OCI-LY7 (cell line): ENCODE measurements at places on chromosomes 16 and 17. TPM values are rescaled to one million over a fixed set of nuclear protein-coding genes. Genes with fewer than 3 reads are reported as not detected.

KRT9 gene
- total RNA-seq, result not detected in 2 replicates

DBNDD1 gene
- total RNA-seq, result 0.57 and 0.85 TPM in 2 replicates

WIPF2 gene
- 19.6 and 20.3 TPM in 2 replicates for total RNA-seq

MFAP4 gene
- total RNA-seq, result 0.31 and 0.65 TPM in 2 replicates

SPATA22 gene
- not detected in 2 replicates for total RNA-seq

EME1 gene
- total RNA-seq, result 34.2 and 38.2 TPM in 2 replicates

OTOA gene
- 0.09 TPM in 1 of 2 replicates, not detected in the other for total RNA-seq

MT1G gene
- not detected in 2 replicates for total RNA-seq

DNA sequence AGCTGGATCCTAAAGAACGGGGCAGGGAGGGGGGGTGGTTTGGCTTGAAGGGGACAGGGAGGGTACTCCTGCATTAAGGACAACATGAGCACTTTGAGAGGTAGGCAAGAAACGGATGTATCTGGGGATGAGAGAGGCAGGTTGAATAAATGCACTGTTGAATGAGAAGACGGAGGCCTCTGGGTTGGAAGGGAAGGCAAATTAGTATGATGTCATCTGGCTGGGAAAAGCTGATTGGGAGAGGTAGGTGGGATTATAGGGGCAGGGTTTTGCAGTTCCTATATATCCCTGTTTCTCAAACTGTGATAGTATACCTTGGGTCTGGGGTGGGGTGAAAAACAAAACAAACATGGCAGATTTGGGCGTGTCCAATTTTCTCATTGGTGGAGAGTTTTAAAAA, 44.3 kb downstream of the PRKAR1A start:
- no peak for DNase-seq

- DNase-seq, result peak; percentile 54
Measured at GRCh38 chr17:81510785-81511553, 1.6 kb downstream of the ACTG1 start.

- DNase-seq, result no peak
Measured at GRCh38 chr16:85172455-85173145, 60.3 kb upstream of the CIBAR2 start.

DNA sequence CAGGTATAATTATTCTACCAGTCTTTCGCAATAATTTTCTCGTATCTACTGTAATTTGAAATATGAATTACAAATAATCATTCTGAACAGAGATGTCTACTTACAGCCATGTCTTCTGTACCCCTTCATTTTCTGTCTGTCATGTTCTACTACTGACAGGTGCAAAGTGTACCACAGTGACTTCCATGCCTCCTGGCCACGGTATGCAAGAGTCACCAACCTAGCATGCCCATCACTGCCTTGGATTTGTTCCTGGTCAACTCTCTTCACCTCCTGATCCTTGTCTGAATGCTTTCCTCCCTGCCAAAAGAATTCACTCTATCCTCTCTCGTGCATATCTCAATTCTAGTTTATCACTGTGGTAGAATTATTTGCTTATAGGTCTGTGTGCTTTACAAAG, 755.4 kb downstream of the KCNJ2 start:
- no peak for DNase-seq

GRCh38 chr17:41793784-41794539, 7.5 kb upstream of the JUP start:
- no peak for DNase-seq

DNA sequence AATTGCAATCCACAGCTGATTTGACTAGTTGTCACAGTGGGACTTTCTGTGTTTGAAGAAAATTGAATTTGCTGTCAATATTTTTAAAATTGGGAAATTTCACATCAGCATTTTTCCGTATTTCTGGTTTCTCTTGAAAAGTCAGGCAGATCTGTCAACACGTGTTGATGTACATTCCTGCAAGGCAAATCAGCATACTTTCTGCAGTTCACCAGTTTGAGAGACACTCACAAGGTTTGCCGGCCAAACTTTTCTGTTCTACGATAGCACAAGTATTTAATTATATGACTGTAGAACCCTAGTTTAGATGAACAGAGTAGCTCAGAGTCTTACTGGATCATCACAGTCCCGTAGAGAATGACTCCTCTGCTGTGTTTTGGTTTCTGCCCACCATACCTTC, 102.0 kb downstream of the ADAMTS18 start:
- DNase-seq, result no peak

DNA sequence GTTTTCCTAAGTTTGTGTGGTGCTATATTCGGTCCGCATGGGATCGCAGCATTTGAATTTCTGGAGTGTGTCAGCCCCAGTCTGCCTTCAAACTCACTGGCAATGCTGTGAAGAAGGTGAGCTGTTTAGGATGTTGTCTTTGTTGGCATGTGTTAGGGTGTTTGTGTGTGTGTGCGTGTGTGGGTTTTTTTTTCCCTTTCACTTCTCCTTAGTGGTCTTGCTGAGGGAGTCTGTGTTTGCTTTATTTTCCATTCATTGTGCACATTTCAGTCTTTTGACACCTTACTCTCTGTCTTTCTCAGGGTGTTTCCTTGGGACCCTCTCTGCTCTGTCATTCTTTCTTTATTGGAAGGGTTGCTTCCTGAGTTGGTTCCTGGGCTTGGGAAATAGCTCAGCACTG, 27.7 kb upstream of the RBFOX1 start:
- DNase-seq, result no peak

GRCh38 chr16:64074706-64075105, 1047.2 kb downstream of the CDH11 start:
- no peak for DNase-seq

- DNase-seq, result no peak
Measured at GRCh38 chr16:8854298-8854948, 14.4 kb downstream of the CARHSP1 start.

GRCh38 chr16:48503336-48503735, 106.6 kb downstream of the N4BP1 start:
- no peak for DNase-seq

- peak; percentile 60 for DNase-seq
Measured at GRCh38 chr17:76500747-76501017, 541 bp downstream of the RHBDF2 start.

DNA sequence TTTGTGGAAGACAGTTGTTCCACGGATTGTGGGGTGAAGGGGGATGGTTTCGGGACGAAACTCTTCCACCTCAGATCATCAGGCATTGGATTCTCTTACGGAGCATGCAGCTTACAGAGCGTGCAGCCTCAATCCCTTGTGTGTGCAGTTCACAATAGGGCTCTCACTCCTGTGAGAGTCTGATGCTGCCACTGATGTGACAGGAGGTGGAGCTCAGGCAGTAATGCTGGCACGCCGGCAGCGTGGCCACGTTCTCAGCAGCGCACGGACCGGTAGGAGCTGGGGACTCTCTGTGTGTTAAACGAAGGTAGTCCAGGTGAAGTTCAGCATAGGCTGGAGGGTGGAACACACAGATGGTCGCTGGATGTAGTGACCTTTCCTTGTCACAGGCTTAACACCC, 37.8 kb downstream of the SEC14L1 start:
- no peak for DNase-seq

GRCh38 chr17:80034791-80035686, 633 bp downstream of the TBC1D16 start:
- no peak for DNase-seq

GRCh38 chr17:77907497-77908461, 50.7 kb upstream of the TNRC6C start:
- no peak for DNase-seq

DNA sequence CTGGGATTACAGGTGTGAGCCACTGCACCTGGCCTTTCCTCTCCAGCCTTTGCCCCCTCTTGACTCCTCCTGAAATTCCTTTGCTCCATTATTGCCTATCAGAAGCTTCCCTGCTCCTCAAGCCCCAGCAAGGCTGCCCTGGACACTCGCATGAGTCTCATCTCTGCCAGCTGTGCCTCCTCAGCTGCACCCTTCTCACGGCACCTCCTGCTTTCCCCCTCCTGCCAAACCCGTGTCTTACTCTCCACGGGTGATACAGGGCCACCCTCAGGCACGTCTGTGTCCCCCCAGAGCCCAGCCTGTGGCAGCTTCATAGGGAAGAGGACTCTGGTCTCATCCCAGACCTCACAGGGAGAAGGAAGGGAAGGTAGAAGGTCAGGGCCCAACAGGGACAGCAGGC, 15.4 kb downstream of the G6PC3 start:
- DNase-seq, result no peak

DNA sequence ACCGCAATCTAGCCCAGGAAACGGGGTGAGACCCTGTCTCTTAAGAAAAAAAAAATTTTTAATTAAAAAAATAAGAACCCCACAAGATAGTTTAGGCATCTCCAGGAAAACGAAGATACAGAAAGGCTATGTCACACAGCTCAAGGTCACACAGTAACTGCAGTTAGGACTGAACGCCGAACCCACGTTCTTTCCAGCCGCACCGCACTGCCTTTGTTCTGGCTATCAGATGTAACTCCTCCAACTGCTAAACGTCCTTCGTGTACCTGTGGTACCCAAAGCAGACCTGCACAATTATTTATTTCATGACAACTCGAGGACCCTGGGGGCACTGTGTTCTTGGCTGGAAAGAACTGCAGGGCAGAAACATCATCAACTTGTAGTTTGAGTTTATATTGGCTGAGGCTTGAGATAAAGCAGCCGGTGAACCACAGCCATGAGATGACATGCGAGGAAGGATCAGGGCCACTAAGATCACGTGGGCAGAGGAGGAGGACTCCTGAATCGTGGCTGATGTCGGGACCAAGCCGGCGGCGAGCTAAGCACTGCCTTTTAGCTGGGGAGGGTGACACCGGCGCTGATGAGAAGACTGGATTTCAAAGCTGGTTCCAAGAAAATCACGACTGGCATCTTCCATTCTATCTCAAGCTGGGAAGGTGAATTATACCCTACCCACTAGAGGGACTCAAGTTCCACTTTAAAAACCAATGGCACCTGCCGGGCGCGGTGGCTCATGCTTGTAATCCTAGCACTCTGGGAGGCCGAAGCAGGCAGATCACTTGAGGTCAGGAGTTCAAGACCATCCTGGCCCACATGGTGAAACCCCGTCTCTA, 20.7 kb upstream of the MNT start:
- peak; percentile 16 for DNase-seq

DNA sequence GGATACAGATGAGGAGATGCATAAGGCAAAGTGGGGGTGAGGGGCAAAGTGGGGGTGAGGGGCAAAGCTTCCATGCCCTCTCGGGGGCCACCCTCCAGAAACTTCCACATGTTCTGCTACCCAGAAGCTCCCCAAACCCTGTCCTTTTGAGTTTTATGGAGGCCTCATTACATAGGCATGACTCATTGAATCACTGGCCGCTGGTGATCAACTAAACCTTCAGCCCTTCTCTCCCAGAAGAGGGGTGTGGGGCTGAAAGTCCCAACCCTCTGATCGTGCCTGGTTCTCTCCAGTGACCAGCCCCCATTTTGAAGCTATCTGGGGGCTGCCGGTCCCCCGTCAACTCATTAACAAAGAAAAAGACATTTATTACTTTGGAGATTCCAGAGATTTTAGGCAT, 27.5 kb downstream of the ITGAE start:
- no peak for DNase-seq

GRCh38 chr17:50162466-50163254, 3.1 kb upstream of the SGCA start:
- DNase-seq, result no peak

- no peak for DNase-seq
Measured at GRCh38 chr16:20814784-20815183, 8.5 kb downstream of the REXO5 start.

- DNase-seq, result no peak
Measured at GRCh38 chr16:87048038-87048729, 269.0 kb downstream of the C16orf95 start.

DNA sequence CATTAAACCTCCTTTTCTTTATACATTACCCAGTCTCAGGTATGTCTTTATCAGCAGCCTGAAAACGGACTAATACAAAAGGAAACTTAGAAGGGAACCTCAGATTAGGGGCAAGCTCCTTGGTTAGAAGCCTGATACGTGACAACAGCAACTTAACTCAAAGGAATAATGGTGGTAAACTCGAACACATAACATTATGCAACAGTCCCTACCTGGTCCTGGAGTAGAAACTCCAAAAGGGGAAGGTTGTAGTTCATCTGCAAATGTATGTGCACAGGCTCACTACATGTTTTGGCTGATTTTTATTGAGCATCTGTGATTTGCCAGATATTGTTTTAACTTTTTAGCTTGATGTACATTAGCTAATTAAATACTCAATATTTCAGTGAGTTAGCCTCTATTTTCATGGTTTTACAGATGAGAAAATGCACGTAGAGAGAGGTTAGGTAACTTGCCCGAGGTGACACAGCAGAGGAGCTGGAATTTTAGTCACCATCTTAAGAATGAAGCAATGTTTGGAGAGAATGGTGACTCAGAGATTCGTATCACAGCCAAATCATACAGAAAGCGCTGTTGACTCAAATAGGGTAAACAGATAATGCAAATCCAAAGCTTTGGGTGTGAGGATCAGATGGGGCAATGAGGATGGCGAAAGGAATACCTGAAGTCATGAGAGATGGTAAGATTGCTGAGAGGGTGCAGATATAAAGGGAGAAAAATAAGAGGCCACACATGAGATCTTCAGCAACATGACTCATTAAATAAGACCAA, 194.9 kb upstream of the RBFOX1 start:
- no peak for DNase-seq

DNA sequence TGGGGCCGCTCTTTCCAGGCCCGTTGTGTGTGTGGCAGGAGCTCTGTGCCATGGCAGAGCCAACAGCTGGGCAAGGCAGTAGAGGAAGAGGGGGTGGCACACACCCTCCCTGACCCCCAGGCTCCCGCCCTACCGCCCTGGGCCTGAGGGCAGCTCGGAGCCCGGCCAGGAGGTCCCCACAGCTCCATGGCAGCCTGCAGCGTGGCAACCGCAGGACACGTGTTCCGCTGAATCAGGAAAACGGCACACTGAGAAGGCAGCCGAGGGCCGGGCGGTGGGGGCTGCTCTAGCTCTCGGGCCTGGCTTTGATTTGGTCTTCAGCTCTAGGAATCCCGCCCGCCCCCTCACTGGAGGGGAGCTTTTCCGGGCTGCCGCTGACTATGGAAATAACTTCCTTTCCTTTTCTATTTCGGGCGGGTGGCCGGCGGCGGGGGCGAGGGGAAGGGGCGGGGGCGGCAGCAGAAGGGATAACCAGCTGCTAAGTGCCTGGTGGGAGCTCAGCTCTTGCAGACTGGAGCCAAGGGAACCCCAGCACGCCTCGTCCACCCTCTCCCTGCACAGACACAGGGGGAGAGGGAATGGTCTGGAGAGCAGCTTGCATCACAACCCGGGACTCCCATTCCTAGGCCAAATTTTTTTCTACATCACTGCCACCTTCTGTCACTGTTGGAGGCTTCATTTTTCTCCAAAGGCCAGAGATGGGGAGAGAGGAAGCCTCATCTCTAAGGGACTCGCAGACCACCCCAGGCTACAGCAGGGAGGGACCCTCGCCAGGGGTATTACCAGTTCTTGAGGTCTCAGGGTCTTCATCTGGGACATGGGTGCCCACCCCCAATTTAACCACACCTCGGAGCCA, 24.8 kb upstream of the MRPS23 start:
- DNase-seq, result no peak
